ENCODE measurements at places on chromosomes 16 and 17. TPM values are rescaled to one million over a fixed set of nuclear protein-coding genes. Genes with fewer than 3 reads are reported as not detected.

SMTNL2 gene
- polyA plus RNA-seq: not detected

DNA sequence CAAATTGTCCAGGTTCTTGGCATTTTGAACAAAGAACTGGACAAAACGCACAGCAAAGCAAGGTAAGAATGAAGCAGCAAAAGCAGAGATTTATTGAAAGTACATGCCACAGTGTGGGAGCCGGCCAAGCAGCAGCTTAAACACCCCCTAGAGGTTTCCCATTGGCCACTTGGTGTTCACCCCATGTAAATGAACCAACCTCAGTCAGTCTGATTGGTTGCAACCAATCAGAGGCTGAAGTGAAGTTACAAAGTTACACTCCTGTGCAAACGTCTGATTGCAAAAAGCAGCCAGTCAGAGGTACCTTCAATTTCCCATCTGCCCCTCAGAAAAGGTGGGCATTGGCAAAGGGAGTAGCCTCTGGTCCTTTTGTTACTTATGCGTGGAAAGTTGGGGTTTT lies 8.8 kb upstream of the ZNF263 start:
- DNase-seq: no peak

DNA sequence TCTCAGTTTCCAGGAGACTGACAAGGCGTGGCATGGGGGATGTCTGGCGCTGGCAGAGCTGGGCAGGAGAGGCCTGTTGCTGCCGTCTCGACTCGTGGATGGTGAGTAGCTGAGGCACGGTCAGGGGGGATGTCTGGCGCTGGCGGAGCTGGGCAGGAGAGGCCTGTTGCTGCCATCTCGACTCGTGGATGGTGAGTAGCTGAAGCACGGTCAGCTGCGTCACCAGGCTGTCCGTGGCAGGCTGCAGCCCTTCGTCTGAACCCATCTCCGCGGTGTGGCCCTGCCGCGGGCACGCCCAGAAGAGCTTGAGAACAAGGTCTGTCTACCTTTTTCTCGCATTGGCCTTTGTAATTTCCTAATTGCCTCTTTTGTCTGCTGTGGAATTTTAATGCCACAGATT lies 25.0 kb downstream of the ZNF750 start:
- DNase-seq: no peak

DNA sequence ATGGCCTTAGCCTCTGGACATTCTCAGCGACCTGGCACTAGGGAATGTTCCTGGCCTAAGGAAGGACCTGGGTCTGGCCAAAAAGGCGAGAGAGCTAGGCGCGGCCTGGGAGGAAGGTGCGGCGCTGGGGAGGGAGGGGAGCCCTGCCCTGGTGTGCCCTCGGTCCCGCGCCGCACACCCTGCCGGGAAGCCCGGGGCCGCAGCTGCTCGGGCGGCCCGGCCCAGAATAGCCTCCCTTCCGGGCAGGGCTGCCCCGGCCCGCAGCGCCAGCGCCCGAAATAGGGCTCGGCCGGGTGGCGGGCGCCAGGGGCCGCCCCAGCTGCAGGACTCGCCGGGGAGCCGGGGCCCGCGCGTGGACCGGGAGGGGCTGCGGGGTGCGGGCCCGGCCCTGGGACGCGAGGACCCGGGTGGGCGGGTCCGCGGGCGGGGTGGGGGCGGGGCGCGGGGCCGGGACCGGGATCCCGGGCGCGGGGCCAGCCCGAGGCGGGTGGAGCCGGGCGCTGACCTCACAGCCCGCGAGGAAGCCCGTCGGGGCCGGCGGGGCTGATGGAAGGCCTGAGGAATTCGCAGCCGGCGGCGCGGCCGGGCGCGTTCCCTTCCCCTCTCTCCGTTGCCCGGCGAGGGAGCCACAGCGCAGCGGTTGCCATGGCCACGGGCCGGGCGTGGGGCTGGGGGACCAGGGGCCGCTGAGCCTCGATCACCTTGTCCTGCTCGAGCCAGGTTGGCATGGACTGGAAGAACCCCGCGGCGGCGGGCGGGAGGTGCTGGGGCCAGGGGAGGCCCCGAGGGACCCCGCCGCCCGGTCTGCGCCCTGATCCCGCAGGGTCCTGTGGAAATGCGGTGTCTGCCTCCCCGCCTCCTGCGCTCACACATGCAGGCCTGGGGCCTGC lies 18.1 kb downstream of the SOCS3 start:
- DNase-seq: peak; percentile 40

KRTAP17-1 gene
- polyA plus RNA-seq: not detected

DNA sequence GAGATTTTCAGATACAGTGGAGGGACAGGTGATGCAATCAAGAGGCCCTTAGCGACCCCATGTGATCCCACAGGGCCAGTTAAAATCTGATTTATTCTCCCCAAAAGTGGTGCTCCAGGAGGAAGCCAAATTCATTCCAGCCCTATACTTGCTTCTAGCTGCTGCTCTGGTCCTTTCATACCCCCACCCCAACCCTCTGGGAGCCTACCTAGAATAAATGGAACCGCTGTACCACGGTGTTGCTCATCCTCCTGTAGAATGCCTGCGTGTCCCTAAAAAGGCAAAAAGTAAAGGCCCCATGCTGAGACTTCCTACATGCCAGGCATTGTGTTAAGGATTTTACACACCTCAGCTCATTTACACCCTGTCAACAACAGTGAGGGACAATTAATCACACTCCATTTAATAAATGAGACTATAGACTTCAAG lies 2.0 kb upstream of the RASL10B start:
- no peak for DNase-seq

ZFP3 gene
- polyA plus RNA-seq: not detected

DNA sequence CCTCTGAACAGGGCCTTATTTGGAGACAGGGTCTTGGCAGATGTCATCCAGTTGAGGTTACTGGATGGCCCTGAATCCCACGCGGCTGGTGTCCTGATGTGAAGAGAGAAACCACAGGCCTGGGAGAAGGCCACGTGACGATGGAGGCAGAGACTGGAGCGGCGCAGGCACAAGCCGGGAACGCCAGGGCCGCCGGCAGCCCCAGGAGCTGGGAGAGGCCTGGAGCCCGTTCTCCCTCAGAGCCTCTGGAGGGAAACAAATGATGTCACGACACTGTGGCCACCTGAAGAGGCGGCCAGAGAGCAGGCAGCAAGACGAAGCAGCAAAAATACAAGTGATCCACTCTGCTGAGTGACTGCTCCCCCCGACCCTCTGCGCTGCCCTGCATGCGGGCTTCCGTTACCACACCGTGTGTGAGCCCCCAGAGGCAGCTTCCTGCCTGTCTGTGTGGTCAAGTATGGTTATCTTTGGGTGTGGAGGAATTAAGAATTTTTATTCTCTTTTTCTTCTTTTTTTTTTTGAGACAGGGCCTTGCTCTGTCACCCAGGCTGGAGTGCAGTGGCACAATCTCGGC lies 11.6 kb downstream of the CD7 start:
- peak; percentile 79 for DNase-seq

- DNase-seq: no peak
Observed at GRCh38 chr16:75109732-75110243, 6.8 kb downstream of the LDHD start.

- DNase-seq: no peak
Observed at GRCh38 chr16:78505036-78505435, 405.6 kb downstream of the WWOX start.

- no peak for DNase-seq
Observed at GRCh38 chr17:81388612-81389367, 6.5 kb upstream of the BAHCC1 start.

GRCh38 chr16:84453061-84453752 lies 51.3 kb downstream of the MEAK7 start:
- no peak for DNase-seq

IL32 gene
- 944 TPM for polyA plus RNA-seq
